ENCODE measurements at places on chromosomes 6 and 20.

DNA sequence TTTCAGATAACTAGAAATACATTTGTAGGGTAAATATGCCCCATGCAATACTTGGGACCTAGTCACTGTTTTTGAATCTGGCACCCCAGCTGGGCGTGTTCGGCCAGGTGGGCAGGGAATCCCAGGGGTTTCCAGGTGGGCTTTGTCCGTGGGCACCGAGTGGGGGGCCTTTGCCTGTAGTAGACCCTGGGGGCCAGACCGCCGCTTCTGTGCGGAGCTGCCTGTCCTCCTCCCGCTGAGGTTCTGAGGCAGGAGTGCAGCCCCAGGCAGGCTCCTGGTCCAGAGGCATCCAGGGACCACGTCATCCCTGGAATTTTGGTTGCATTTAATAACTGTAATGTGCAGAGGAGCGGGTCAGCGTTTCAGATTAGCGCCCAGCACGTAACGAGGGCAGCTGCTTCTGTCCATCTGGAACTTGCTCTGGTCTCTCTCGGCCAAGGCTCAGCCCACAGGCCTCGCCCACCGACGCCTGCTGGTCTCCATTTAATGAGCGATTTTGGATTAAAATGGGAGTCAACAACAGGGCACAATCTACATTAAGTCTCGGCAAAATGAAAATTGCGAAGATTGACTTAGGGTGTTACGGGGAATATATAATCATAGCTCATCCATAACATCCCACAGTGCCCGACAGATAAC lies 12.8 kb downstream of the BHLHE23 start:
- no peak for DNase-seq

DNA sequence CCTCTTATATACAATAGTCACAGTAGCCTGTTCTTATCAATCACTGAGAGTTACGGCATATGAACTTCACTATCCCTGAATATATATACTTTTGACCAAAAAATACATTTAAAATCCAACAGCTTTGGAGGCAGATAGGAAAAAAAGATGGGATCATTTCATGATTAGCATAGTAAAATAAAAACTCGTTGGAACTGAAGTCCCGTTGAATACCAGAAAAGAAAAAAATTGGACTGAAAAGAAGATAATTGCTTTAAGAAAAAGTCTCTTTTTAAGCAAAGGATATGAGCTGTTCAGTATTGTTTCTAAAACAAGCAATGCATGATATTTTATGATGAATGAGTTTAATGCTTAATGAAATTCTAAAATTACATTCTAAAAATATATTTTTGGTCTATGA lies 4.4 kb upstream of the FILIP1 start:
- no peak for DNase-seq

DNA sequence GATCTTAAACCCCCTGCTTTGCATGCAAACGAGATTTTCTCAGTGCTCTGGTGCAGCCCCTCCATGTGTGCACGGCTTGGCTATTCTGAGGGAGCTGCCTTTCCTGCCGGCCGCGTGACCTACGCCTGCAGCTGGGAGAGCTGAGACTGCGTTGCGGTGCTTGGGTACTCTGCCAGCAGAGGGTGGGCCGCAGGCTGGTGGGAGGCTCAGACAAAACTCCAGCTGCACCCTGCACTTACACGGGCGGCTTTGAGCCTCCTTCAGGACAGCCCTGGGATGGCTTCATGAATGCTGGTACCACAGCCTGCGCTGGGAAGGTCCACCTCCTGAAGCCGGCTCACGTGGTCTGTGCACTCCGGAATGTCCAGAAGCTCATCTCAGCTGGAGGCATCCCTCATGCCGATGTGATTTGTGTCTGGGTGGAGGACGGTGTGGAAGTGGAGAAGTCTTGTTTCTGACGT lies 223.7 kb downstream of the DLL1 start:
- no peak for DNase-seq

DNA sequence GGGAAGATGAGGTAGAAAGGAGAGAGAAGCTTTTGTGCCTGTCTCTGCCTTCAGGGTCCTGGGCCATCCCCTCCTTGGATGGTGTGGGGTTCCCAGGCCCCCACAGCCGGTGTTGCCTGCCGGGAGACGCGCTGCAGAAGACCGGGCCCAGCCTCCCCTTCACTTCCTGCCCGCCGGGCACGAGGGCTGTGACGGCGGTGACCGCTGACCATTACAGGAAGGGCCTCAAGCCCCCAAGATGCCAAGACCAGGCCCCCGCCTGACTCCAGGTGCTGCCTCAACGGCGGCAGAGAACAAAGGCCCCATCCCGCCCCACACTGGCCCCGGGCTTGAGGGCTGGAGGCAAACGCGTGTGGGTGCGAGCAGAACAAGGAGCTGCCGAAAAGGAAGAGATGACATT lies 38.2 kb downstream of the ZBTB46 start:
- DNase-seq, result no peak

- no peak for DNase-seq
Observed at GRCh38 chr6:34610819-34611477, 54.8 kb upstream of the SPDEF start.
